ENCODE measurements at places on chromosomes 1 and 21.

GRCh38 chr1:236812334-236813030, 17.4 kb downstream of the MTR start:
- DNase-seq, result no peak

DNA sequence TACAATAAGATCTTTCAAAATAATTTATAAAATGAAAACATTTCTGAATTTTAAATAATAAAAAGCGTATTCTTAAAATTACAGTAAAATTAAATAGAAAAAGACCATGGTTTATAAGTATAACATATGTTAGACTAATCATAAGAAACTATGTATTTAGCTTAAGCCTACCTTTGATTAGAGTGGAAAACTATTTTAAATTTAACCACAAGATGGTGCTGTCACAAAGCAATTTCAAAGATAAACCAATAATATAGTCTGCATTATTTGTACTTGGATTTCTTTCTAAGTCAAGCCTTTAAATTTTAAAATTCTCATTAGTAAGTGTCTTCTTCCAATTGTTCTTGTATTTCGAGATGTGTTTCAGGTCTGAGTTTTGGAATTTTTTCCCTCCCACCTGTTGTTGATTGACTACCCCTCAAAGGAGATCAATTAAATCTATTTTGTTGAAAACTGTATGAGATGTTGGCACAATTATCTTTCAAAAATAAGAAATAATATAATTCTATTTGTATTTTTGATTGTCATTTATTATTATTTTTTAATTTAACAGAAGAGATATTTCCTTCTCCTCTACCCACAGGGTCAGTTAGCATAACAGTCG, 459.8 kb downstream of the KCNT2 start:
- DNase-seq, result no peak

DNA sequence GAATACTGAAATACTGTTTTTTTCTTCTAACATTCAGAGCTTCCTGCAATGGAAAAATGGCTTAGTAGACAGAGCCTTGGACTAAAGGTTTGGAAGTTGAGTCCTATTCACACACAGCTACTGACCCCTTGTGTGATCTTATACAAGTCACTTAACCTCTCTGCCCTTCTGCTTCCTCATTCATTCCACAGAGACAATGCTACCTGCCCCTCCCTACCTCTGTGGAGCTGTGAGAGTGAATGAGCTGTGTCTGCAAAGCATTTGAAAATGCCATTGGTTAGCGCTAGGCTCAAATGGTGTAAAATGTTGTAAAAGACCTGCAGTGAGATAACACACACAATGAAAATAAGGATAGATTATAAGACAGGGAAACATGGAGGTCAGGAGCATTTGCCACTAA, 214.4 kb downstream of the BARHL2 start:
- DNase-seq, result no peak

DNA sequence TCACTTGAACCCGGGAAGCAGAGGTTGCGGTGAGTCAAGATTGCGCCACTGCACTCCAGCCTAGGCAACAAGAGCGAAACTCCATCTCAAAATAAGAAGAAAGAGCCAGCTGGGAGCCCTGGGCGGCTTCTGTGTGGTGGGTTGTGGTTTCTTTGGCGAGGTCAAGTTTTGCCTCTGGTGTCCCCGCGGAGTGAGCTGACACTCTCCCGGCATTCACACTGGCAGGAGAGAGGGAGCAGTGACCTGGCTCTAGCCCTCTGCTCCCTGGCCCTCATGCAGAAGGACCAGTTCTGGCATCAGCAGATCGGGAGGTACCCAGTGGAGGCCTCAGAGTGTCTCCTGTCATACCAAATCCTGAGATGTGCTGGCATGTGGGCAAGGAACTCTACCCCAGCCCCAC, 81.0 kb upstream of the VAMP3 start:
- no peak for DNase-seq

- DNase-seq, result no peak
Observed at GRCh38 chr21:35206141-35207125, 157.3 kb upstream of the RUNX1 start.

DNA sequence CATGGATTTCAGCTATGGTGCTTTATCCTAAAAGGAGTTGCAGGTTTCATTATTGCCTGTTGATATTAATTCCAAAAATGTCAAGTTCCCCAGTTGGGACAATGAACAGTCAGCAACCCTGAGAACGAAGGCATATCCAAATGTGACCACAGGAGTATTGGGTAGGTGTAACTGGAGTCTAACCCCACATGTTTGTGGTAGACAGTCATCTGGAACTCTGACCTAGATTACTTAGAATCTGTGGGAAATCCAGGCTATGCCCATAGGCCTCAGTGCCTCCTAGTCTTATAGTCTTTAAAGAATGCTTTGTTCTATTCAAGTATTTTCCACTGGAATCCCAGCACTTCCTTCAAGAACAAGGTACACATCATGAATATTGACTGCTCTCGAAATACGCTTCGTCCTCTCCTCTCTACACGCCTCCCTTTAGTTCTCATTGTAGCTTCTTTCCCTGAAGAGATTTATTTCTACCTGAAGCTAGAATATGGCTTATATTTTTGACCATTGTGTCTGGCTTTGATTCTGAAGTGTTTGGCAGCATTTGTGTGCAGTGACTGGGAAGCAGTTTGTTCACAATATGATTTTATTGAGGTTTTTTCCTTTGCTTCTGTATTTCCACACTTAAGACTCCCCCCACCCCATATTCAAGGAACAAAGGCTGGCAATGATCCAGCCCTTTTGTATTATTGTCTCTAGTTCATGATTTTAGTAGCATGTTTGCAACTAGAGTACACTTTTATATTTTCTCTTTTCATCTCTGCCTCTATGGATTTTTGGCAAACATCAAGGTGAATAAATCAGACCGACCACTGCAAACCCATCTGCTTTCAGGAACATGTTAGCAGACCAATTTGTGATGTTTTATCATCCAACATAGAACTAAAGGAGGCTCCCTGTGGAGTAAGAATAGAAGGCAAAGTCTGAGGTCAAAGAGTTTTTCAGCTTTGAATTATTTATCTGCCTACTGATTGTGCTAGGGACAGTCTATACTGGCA, 178.6 kb downstream of the GPR52 start:
- DNase-seq, result no peak

GRCh38 chr1:41704196-41704595, 214.5 kb downstream of the HIVEP3 start:
- DNase-seq, result no peak

GRCh38 chr1:215055281-215055935, 27.1 kb upstream of the KCNK2 start:
- no peak for DNase-seq

- DNase-seq, result no peak
Observed at GRCh38 chr1:116915086-116915661, 5.5 kb downstream of the PTGFRN start.

GRCh38 chr1:178727014-178727895, 2.2 kb downstream of the RALGPS2 start:
- DNase-seq, result no peak

GRCh38 chr1:174491606-174492005, 43.8 kb downstream of the GPR52 start:
- no peak for DNase-seq

DNA sequence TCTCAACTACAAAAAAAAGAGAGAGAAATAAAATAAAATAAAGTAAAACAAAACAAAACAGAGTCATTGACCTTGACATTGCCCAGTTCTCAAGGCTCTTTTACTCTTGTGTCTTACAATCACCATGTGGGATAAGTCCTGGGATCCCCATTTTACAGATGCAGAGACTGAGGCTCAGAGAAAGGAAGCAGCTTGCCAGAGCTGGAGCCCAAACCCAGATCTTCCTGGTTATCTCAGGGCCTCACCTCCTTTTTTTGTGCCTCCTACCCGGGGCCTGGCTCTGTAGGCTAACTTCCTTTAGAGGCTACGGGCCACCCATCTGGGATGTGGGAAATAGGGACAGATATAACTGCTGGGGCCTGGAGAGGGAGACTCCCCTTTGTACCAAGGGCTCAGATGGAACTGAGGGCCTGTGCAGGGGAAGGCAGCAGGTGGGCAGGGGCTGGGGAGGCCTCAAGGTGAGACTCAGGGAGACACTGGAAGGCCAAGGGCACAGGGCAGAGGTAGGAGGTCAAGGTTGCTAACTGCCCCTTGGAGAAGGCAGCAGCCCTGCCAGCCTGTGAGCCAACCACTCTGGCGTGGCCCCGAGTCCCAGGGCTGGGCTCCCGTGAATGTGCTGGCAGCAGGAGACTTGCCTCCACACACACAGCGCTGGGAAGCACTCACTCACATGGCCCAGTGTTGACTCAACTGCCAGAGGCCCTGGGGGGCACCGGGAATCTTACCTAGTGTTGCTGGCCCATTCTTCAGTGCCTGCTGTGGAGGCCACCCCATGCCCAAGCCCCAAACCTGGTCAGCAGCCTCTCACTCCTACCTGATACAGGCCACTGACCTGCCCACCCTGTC, 6.5 kb upstream of the ECE1 start:
- DNase-seq, result no peak

GRCh38 chr21:14875704-14876523, 188.9 kb downstream of the NRIP1 start:
- no peak for DNase-seq

DNA sequence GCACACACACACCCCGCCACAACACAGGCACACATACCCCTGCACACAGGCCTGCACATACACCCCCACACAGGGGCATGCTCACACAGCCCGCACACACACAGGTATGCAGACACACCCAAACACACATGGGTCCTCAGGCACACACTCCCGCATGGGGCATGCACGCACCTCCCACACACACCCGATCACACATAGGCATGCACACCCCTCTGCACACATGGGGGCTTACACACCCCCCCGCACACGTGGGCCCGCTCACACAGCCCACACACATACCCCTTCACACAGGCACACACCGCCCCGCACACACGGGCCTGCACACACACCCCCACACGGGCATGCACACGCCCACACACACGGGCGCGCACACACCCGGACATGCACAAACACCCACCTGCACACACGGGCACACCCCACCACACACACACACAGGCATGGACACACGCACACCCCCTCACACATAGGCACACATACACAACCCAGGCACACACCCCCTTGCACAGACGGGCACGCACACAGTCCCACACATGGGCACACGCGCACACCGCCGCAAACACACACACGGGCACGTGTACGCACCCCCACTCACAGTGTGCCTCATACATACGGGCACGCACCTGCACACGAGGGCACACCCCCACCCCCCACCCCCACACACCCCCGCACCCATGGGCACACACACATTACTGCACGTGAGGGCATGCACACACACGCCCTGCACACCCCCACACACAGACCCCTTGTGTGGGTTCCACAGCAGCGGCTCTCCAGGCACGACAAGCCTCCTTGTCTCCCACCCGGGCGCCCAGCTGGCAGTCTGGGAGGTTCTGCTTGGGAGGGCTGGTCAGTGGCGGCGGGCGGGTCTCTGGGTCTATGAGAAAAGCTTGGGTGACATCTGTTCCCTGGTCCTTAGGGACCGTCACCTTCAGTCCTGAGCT, 8.3 kb downstream of the ATAD3B start:
- DNase-seq, result no peak

DNA sequence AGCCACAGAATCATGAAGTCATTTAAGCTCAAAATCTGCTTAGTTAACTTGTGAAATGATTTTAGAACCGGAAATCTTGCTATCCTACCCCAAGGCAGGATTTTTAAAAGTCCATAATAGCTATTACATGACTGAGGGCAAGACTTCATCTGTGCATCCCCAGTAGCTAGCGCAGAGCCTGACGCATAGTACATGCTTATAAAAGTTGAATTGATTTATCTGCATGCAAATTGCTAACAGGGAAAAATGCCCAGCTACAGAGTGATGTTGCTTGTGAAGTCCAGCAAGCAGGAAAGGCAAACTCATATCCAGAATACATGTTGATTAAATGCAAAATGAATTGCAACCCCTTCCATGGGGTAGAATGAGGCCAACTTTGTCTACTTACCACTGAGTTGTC, 8.1 kb upstream of the MAP1LC3C start:
- no peak for DNase-seq

DNA sequence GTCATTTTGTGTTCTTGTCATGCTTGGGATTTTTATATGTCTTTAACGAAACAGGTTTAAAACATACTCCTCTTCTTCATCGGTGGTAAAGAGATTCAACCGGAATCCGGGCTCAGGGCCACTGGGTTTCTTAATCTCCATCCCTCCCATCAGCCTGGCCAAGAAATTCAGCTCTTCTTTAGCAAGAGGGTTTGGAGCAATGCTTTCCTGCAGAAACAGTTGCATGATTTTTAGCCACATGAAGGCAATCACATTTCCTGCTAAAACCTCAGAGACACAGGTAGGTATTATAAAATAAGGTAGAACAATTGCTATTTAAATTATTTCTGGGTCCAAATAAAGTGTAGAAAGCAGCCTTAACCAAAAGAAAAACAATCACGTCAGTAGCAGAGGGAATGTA, 22.7 kb upstream of the LSM10 start:
- no peak for DNase-seq

- DNase-seq, result no peak
Observed at GRCh38 chr1:203985044-203985443, 87.9 kb upstream of the SOX13 start.

DNA sequence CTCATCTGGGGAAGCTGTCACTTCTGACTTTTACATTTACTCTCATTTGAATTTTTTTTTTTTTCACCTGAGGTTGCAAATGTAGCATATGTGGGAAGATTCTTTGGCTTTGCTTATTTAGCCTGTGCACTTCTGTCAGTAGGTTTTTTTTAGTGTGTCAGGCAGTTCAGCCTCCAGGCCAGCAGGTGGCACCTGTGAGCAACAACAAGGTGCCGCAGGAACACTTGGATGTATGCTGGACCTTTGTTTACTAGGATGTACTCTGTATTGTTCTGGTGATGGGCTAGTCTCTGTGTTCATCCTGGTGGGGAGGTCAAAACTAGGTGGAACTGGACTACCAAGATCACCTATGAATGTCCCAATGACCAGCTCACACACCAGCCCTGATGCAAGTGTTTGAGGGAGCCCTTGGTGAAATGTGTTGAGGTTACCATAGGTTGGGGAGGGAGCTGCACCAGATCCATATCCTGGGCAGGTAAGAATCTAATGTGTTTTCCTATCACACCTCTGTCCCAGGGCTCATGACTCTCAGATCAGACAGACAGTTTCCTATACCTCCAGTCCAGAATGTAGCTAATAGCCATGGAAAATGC, 618.2 kb downstream of the BRINP3 start:
- DNase-seq, result no peak

Data from D721Med (cell line).